ENCODE measurements at places on chromosomes 12 and 14. TPM values are rescaled to one million over a fixed set of nuclear protein-coding genes. Genes with fewer than 3 reads are reported as not detected.

The RPGRIP1 gene
- total RNA-seq: not detected

DNA sequence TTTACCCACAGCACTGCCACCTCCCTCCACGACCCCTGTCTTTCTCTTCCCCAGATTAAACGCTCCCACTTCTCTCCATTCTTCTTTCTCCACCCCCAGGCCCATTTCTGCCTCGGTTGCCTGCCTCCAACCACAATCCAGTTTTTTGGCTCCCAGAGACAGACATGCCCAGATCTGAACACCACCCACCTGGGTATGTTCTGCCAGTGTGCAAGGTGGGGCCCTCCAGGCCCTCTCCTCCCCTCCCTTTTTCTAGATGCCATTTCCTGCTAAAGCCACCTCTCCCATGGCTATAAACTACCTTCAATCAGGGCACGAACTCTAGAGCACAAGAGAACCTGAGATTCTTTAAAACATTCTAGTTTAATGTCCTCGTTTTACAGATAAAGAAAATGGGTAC lies 63.3 kb downstream of the IRF2BPL start:
- no peak for DNase-seq

DNA sequence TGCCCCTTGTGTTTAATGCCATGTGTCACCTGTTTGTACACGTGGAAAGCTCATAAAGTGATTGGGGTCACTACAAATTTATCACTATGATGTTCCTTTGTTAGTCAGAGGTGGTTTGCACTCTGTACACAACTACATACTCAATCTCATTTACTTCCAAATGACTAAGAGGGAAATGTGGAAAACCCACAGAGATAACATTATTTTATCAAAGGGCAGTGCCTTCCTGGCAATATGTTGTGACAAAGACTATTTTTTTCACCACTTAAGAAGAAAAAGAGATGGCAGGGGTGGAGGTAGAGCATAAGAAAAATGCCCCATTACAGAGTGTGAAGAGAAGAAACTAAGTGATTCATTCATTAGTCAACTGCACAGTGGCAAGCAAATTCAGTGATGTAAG lies 1064.1 kb upstream of the FLRT2 start:
- no peak for DNase-seq

DNA sequence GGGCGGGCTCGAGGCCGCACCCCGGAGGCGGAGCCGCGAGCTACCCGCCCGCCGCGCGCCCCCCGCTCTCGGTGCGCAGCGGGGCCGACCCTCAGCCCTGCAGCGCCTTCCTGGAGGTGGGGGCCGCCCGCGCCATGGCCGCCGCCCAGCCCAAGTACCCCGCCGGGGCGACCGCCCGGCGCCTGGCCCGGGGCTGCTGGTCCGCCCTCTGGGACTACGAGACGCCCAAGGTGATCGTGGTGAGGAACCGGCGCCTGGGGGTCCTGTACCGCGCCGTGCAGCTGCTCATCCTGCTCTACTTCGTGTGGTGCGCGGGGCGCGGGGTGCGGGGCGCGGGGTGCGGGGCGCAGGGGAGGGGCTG lies at the start of gene P2RX2:
TSS of gene P2RX2 (plus strand) at position 94 of the 361 bp plus-strand sequence. CDS start at position 135, 41 bp downstream.
- DNase-seq: no peak
